ENCODE measurements at places on chromosomes 4 and X.

GRCh38 chr4:31408121-31408520 lies 688.0 kb downstream of the PCDH7 start:
- DNase-seq, result no peak

GRCh38 chr4:122050841-122051240 lies 99.0 kb upstream of the TRPC3 start:
- DNase-seq, result no peak

- no peak for DNase-seq
These were observed 15.7 kb downstream of the SMIM43 start for GRCh38 chr4:121749225-121749624.

- no peak for DNase-seq
These were observed 28.7 kb downstream of the FAM9C start for GRCh38 chrX:13015536-13016236.

DNA sequence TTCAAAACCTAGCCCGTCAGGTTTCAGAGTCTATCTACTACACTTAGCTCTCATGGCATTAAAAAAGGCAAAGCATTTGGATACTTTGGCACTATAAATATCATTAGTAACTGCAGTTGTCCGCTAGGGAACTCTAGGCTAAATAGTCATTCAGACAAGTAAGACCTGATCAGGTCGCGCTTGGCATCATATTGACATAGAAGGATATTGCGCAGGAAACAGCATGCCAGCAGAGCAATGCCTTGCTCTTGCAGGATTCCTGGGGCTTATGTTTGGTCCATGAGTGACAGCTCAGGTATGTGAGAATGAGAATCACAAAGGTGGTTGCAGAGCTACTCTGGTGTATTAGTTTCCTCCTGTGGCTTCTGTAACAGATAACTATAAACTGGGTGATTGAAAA lies 62.7 kb downstream of the KDM6A start:
- no peak for DNase-seq

DNA sequence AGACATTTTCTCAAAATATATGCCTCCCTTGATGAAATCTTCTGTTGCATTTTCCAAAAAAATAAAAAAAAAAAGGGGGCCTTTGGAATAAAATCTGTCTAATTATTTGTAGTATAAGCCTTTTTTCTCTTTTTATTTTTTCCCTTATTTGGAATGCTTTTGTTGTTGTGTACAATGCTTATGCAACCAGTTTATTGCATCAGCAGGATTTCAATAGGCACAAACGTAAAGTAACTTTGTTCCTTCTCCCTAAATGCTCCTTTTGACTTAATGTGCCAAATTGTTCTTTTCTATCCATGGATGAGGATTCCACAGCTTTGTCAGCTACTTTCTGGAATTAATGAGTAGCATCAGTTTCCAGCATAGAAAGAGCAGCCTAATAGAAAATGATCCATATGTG lies 59.6 kb upstream of the HPGD start:
- no peak for DNase-seq

GRCh38 chr4:31929676-31930345 lies 1209.6 kb downstream of the PCDH7 start:
- no peak for DNase-seq

DNA sequence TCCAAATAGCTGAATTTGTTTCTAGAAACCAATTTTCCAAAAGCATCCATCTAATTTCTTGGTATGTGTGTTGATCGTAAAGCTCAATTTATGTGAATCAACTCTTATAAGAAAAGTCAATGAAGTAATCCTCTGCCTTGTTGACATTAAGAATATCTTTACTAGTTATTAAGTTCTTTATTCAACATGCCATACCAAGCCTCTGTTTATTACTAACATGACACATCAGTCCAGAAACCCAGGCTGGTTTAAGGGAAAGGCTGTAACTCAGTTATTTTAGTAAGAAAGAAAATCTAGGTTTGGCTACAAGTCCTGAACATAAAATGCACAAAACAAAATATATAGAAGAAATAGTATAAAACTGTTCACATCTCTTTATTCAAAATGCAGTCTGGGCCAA lies 48.0 kb downstream of the KLHL34 start:
- DNase-seq, result no peak

GRCh38 chr4:1000686-1001260 lies 7.6 kb upstream of the SLC26A1 start:
- no peak for DNase-seq

GRCh38 chrX:49254639-49255038 lies 9.9 kb downstream of the FOXP3 start:
- DNase-seq, result no peak

GRCh38 chrX:19602866-19603622 lies 87.7 kb upstream of the MAP3K15 start:
- DNase-seq, result no peak

- no peak for DNase-seq
These were observed 25.9 kb downstream of the CC2D2A start for GRCh38 chr4:15495621-15496020.

DNA sequence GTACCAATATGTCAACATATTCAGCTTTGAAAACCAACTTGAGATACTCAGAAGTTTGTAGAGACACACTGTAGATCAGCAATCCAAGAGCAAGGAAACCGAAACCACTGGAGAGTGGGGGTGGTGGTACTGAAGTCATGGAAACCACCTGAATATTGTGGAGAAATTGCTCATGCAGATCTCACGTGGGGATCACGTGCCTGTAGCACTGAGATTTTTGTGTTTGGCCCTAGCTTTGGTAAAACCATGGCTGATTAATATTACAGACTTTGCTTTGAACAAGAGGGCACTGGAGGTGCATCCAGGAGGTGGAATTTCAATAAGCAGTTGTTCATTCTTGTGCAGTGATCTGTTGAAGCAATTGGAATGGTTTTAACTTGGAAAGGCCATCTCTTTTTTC lies 47.2 kb downstream of the GBA3 start:
- DNase-seq, result no peak

- DNase-seq, result no peak
These were observed 7.0 kb downstream of the CEP135 start for GRCh38 chr4:55955710-55956109.

GRCh38 chr4:38867478-38868058 lies at the start of gene FAM114A1:
Gene FAM114A1, plus strand, starts transcription at chr4:38867806. Its CDS starts 10,273 bp downstream, at chr4:38878079.
- DNase-seq, result peak; percentile 20

GRCh38 chr4:167238226-167238625 lies 3.9 kb upstream of the SPOCK3 start:
- no peak for DNase-seq

DNA sequence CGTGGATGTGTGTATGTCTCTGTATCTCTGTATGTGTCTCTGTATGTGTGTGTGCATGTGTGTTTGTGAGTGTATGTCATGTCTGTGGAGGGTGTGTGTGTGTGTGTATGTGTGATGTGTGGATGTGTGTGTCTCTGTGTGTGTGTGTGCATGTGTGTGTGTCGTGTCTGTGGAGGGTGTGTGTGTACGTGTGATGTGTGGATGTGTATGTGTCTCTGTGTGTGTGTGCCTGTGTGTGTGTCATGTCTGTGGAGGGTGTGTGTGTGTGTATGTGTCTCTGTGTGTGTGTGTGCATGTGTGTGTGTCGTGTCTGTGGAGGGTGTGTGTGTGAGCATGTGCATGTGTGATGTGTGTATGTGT lies 51.6 kb upstream of the ADRA2C start:
- DNase-seq, result no peak

DNA sequence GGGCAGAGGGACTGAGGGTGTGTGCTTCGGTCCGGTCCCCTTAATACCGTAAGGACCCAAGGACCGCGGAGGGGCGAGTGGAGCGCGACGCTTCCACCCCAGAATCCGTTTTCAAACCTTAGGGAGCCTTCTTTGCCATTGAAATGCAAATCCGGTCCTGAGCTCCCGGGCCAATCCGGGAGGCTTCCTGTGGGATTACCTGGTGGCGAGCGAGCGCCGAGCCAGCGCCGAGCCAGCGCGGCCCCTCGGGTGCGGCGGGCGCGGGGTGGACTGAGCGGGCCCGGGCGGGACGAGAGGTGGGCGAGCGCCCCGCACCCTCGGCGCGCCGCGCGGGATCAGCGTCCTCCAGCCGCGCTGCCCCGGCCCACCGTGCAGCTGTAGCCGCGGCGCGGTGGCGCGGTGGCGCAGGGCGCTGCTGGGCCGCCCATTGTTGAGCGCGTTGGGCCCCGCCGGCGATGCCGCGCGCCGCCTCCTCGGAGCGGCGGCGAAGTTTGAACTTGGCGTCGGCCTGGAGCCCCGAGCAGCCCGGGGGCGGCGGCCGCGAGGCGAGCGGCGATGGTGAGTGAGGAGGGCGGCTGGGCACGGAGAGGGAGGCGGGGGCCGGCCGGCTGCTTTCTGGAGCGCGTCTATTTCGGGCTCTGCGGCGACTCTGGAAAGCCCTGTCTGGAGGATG lies 208.7 kb downstream of the SOWAHB start:
- DNase-seq, result peak; percentile 0

- no peak for DNase-seq
These were observed 30.0 kb downstream of the WDR1 start for GRCh38 chr4:10086506-10087120.

GRCh38 chr4:288891-289290 lies 16.4 kb downstream of the ZNF732 start:
- DNase-seq, result no peak

DNA sequence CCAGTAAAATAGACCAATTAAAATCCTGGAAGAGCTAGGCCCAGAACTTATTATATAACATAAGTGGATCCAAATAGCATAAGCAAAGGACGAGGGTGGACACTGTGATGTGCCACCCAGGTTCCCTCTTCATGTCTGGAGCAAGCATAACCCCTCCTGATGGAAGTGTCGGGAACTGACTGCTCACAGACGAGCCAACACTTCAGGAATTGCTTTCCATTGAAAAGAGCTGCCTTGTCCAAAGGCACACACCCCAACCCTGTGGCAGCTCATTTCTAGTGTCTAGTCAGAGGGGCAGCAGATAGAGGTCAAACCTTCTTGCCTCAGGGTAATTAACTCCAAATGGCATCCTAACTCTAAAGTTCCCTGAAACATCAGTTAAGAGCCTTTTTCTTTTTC lies 15.3 kb downstream of the DDIT4L start:
- DNase-seq, result no peak

- no peak for DNase-seq
These were observed 11.7 kb downstream of the TRIM2 start for GRCh38 chr4:153215921-153216320.

- no peak for DNase-seq
These were observed 145.5 kb downstream of the AREG start for GRCh38 chr4:74590476-74590875.

DNA sequence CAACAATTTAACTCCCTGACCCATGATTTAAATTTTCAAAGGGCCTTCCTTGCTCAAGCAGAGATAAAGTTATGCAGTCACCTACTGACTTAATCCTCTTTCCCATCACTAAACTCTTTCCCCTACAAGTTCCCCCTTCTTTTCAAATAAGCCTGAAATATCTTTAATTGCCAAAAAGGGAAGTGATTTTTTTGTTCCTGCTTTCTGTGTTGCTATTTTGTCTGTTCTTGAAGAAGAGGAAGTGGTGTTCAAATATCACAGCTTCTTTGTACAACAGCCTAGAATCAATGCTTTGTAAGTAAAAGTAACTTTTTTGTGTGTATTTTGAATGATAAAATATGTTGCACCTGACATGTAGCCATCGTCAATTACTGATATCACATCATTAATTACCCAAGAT lies 595.9 kb downstream of the CENPC start:
- DNase-seq, result no peak

DNA sequence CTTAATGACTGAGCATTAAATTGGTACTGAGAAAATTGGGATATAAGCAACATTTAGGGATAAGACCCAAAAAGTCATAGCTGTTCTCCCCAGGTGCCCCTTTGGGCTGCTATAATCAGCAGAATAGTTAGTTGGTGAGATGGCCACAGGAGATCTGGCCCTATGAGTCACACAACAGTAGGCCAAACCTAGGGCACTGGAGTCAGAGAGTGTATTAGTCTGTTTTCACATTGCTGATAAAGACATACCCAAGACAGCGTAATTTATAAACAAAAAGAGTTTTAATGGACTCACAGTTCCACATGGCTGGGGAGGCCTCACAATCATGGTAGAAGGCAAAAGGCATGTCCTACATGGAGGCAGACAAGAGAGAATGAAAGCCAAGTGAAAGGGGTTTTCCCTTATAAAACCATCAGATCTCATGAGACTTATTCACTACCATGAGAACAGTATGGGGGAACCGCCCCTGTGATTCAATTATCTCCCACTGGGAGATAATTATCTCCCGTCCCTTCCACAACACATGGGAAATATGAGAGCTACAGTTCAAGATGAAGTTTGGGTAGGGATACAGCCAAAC lies 338.3 kb upstream of the NR3C2 start:
- no peak for DNase-seq

DNA sequence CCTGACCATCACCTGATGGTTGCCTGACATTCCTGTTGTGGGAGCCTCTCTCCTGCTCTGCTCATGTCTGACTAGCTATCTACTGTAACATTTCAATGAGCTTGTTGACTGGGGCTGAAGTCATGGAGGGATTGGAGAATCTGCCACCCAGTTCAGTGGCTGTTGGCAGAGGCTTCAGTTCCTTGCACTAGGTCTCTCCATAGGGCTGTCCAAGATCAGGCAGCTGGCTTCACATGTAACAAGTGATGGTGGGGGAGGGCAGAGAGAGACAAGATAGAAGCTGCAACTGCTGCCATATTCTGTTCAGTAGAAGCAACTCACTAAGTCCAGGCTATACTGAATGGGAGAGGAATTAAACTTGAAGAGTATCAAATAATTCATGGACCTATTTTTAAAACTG lies 14.1 kb upstream of the CCNI start:
- DNase-seq, result no peak

- no peak for DNase-seq
These were observed 44.5 kb downstream of the SLC2A9 start for GRCh38 chr4:9976781-9977180.

DNA sequence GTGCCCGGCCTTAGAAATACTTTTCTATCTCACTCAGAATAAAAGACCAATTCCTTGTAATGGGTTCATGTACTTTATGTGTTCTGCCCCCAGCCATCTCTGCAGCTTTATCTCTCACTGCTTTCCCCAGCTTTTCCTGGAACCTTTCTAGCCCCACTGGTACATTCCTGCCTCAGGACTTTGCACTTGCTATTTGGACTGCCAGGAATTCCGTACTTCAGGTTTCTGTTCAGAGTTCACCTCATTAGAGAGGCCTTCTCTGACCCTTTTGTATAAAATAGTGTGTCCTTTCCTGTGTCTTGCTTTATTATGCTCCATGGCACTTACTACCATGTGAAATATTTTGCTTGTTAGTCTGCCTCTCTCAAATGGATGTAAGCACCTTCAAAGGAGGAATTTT lies 112.5 kb downstream of the PDLIM5 start:
- no peak for DNase-seq

DNA sequence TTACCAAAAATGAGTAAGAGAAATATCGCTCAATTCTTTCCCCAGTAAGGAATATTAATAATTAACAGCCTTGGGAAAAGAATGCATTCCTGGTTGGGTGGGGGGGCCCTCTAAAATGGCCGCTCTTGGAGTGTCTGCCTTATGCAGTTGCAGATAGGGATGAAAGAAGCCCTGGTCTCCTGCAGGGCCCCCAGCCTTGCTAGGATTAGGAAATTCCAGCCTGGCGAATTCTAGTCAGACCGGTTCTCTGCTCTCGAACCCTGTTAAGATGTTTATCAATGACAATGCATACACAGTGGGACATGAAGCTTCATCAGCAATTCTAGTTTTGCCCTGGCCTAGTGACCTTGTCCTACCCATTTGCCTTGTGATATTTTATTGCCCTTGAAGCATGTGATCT lies 1047.7 kb upstream of the GRID2 start:
- no peak for DNase-seq

Data from stimulated activated CD8-positive, alpha-beta memory T cell treated with anti-CD3 and anti-CD28 coated beads, Interleukin-15, amount 100 ng/mL, for 48 hours (primary cell).